ENCODE measurements at places on chromosomes 7 and 10.

DNA sequence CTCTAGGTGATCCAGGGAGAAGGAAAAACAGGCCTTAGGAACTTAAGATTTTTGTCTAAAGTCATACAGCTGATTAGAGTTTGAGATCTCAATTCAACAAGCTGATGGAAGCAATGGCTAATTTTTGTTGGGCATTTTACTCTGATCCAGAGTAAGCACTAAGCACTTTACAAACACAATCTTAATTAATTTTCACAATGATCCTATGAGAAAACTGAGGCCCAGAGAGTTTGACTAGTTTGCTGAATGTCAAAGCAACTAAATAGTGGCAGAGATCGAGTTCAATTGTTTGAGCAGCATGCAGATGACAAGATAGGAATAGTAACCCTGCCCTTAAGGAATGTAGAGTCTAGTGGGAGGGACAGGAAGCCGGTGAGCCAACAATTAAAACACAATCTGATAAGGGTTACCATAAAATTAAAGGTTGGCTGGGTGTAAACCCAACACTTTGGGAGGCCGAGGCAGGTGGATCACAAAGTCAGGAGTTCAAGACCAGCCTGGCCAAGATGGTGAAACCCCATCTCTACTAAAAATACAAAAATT, 13.5 kb upstream of the RPEL1 start:
- DNase-seq: no peak

GRCh38 chr7:363626-364025, 73.7 kb downstream of the FOXL3 start:
- no peak for DNase-seq

GRCh38 chr7:12056381-12056780, 154.7 kb upstream of the TMEM106B start:
- no peak for DNase-seq

DNA sequence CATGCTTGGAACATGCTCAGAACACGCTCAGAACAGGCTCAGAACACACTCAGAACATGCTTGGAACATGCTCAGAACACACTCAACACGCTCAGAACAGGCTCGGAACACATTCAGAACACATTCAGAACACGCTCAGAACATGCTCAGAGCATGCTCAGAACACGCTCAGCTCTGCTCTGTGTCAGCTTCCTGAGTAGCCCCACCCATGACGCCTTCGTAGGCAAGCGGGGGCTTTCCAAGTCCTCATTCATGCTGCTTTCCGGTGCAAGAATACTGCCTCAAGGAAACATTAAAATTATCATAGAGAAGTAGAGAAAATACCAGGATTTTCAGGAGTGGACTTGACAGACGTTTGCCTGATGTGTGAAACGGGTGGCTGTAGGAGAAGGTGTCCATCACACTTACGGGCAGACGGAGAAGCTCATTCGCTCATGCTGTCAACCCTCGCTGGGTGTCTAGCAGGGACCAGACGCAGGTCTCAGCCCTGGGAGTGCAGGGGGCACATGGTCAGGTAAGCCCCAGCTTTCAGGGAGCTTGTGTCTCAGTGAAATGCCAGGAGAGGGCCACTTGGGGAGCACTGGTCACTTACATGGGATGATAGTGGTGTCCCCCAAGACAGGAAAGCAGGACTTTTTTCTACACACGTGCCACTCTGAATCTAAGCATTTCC, 24.7 kb downstream of the EN2 start:
- no peak for DNase-seq

- no peak for DNase-seq
These were observed 102.9 kb upstream of the MACROH2A2 start for GRCh38 chr10:69949770-69950169.

GRCh38 chr10:103168438-103168837, 24.6 kb downstream of the NT5C2 start:
- no peak for DNase-seq

DNA sequence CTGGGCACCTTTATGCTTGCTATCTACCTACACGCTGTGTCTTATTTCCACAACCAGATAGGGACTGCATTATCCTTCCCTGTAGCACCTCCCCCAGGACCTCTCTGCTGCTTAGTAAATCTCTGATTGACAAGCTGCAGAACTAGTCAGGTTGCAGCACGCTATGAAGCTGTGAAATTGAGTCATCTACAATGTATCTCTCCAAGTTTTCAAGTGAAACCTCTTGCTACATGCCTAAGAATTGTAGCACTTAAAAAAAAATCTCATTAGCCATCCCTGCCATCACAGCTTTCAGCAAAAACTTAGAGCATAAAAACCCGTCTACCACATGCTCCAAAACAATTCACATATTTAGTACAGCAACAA, 69.7 kb upstream of the FGFR2 start:
- no peak for DNase-seq

GRCh38 chr7:129771201-129771927, 159.8 kb downstream of the NRF1 start:
- DNase-seq: no peak

DNA sequence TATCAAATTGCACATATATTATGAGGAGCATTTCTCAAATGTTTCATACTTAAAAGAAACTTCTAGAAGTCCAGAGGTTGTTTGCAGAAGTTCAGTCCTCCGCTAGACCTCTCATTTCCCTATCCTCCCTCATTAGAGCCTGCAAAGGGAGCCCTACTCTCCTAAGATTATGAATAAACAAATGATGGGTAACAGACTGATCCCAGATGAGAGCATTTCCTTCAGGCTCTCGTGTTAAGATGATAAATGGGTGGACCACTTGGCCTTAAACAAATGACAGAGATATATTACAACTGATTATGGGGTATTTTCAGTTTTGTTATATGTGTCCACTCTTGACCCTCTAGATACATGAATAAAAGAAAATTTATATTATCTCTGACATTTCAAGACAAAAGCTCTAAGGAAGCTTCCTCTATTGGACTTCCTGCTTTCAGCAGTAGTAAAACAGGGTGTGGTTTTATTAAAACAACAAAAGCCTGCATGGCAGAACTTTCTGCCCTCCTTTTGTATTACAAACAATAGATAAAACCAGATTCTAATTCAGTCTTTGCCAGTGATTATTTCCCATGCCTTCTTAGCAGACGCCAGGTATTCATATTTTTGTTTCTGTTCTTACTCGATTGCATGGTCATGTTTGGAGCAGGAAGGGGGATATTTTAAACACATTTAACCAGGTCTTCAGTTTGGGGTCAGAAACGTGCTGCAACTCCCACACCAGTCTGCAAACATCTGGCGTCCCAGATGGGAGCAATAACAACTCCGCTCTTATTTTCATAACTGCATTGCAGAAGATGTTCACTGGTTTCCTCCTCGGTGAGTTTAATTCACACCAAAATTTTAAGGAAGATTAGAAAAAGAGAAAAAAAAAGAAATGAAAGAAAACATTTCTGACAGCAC, 52.4 kb upstream of the FAM204A start:
- DNase-seq: peak; percentile 21

DNA sequence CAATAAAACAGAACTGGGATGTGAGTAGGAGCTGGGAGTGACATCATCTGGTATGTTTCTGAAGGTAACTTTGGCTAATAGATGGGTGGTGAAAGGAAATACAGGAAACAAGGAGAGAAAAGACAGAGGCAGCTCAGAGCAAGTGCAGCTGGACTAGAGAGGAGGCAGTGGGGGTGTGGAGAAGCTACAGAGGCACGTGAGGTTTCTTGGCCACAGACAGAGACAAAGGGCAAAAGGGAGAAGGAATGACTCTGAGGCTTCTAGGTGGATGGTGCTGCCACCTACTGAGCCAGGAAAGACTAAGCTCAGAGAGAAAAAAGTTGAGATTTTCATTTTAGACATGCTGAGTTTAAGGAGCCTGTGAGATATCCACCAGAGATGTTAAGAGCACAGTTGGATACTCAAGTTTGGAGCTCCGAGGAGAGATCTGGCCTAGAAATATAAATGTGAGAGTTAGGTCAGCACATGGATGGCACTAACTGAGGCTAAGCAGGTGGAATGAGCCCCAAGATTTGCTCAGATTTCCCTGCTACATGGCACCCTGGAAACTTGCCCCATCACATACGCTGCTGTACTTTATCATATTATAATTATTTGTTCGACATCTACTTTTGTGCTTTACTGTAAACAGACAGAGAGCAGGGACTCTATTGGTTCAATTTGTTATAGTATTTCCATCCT, 293.0 kb upstream of the IMMP2L start:
- DNase-seq: no peak
